Activated CD8-positive, alpha-beta memory T cell treated with anti-CD3 and anti-CD28 coated beads, Interleukin-2, amount 50 U/mL, for 4 hours (primary cell): ENCODE measurements at places on chromosomes 1 and 21.

GRCh38 chr21:42975886-42976608, 1.7 kb downstream of the PKNOX1 start:
- DNase-seq: no peak

GRCh38 chr1:78104322-78104721, 58.6 kb downstream of the GIPC2 start:
- no peak for DNase-seq

DNA sequence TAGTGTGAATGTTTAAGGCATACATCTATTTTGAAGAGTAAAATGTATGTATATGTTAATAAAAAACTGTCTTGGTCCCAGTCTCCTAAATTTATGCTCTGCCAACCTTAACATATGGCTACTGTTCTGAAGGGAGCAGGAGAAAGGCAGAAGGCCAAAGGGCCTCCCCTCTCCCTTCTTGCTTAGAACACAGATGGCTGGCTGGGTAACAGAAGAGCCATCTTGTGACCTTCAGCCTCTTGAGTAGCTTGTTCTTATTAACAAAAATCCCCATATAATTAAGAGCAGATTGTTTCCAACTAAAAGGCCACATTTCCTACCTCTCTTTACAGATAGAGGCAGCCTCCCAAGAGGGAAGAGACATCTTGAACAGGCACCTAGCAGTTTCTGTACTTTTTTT, 36.1 kb downstream of the EPB41 start:
- no peak for DNase-seq

DNA sequence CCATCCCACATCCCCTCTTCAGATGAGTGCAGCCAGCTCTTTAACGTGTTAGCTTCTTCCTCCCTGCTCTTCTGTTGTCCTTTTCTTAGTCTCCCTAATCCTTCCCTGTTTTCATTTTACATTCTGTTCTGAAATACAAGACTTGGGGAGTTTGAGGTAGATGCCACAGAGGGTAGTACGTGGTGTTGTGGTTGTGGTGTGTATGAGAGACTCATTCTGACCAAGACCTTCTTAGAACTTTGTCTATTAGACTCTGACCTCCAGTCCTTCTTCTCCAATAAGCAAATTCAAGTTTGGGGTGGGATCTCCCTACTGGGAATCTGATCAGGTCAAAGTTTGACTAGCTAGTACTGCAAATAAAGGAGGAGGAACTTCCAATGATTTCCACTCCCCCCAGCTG, 39.5 kb downstream of the CACNA1E start:
- no peak for DNase-seq

DNA sequence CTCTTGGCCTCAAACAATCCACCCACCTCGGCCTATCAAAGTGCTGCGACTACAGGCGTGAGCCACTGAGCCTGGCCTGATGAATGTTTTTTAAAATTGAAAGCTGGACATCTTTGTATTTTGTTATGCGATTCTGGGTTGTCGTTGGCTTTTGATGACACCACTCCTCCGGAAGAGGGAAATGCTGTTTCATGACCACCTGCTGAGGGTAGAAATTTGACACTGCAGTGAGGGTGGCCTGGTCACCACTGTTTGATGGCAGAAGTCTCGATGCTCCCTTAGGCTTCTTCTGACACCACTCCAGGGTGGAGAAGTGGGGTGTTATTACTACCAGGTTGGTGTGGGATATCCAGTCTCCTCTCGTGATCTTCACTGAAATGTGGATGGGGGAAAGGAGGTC, 357.2 kb downstream of the RGS7 start:
- DNase-seq: no peak

DNA sequence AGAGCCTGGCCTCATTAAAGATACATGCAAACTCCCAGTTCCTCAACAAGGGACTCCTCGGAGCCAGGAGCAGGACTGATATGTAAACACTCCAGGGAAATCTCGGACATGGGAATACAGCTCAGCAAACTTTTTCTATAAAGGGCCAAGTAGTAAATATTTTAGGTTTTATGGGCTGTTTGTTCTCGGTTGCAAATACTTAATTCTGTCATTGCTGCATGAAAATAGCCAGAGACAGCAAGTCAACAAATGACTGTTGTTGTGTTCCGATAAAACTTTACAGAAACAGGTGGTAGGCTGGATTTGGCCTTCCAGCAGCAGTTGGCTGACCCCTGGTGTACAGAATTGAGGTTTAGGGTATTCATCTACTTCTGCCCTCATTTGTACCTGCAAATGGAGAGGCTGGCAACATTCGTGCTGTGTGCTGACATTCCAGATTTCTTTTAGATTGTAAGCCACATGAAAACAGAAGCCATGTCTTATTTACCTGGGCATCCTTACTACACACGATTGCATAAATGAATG, 360.3 kb downstream of the NTNG1 start:
- DNase-seq: no peak

DNA sequence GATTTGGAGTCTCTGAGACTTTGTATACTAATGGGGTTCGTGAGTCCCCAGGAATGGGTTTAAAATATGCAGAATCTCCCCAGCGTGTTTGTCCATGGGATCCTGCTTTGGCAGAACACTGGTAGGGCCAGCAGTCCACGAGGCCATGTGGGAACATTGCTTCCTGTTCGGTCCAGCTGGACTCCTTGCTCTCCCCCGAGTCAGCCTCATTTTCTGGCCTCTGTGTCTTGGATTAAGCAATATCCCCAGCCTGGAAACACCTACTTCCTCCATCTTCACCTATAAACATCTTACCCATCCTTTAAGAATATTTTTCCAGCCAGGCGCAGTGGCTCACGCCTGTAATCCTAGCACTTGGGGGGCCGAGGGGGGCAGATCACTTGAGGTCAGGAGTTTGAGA, 142.4 kb downstream of the NAV1 start:
- no peak for DNase-seq

DNA sequence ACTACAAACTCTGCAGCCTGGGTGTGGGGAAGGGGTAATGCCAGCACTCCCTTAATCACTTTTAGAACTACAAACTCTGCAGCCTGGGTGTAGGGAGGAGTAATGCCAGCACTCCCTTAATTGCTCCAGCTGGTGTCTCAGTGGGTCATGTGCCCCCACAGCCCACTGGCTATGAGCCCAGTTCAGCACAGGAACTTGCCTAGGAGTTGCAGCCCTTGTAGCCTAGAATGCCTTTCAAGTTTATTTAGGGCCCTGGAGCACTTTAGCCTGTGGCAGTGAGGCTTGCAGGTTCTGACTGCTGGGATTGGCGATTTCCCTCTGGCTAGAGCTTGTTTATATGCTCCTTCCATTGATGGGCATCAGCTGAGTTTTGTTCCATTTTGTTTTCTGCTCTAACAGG, 17.1 kb downstream of the VN1R5 start:
- DNase-seq: no peak

- DNase-seq: no peak
Observed at GRCh38 chr1:218025454-218025853, 259.6 kb upstream of the RRP15 start.

GRCh38 chr1:98817821-98818220, 156.3 kb downstream of the SNX7 start:
- no peak for DNase-seq

- no peak for DNase-seq
Observed at GRCh38 chr1:63713627-63714481, 60.0 kb upstream of the ROR1 start.

DNA sequence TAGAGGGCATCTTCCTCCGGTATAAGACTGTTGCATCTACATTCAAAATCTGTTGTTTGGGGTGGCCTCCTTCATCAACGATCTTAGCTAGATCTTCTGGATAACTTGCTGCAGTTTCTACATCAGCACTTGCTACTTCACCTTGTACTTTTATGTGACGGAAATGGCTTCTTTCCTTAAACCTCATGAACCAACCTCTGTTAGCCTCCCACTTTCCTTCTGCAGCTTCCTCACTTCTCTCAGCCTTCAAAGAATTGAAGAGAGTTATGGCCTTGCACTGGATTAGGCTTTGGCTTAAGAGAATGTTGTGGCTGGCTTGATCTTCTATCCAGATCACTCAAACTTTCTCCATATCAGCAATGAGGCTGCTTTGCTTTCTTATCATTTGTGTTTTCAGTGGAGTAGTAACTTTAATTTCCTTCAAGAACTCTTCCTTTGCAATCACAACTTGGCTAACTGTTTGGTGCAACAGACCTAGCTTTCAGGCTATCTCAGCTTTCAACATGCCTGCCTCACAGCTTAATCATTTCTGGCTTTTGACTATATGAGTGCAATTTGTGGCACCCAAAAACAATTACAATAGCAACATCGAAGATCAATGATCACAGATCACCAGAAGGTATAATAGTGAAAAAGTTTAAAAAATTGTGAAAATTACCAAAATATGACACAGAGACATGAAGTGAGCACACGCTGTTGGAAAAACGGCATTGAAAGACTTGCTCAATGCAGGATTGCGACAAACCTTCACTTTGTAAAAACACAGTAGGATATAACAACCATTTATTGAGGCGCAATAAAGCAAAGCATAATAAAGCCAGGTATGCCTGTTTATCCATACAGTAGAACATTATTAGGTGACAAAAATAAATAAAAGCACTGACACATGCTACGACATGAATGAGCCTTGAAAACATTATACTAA, 56.7 kb upstream of the GFI1 start:
- no peak for DNase-seq

GRCh38 chr21:46035809-46036695, 54.5 kb downstream of the COL6A1 start:
- no peak for DNase-seq

GRCh38 chr1:229758101-229759036, 132.3 kb downstream of the URB2 start:
- no peak for DNase-seq

DNA sequence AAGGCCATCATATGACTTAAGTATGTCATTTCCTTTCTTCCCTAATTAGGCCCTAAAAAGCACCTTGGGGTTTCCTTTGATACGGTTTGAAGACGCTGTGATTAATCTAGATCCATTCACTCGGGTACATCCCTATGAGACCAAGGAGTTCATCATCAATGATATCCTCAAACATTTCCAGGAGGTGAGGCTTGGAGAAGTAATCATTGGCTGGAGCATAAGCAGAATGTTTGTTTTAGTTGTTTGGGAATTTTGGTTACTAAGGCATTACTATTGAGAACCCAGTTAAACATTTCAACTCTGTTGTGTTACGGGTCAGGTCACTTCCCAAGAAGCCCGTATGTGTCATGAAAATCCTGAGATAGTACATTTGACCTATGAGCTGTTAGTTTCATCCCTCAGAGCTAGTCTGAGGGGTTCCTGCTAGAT, 185.2 kb downstream of the VPS13D start:
- DNase-seq: no peak

GRCh38 chr1:159900086-159900680, at the start of gene CFAP45:
Gene CFAP45 (minus strand): TSS chr1:159900165. CDS start chr1:159900098, 67 bp downstream.
- no peak for DNase-seq

- no peak for DNase-seq
Observed at GRCh38 chr1:41981796-41982195, 63.1 kb upstream of the HIVEP3 start.

DNA sequence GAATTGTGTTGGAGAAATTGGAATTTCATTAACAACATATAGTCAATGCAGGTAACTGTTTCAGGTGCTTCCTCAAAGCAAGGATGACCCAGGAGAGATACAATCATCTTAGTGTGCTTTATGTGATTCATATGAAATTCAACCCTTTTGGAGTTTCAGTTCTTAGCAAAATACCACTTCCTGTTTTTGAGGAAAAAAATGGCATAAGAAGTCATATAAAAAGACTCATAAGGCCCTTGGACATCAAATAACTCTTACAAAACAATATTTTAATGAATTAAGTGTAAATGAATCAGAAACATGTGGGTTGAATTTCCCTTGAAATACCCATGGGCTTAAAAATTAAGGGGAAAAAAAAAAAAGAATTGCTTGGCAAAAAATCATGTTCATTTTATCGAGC, 926.6 kb downstream of the LTN1 start:
- DNase-seq: no peak

- no peak for DNase-seq
Observed at GRCh38 chr1:4638345-4638729, 16.1 kb upstream of the AJAP1 start.

DNA sequence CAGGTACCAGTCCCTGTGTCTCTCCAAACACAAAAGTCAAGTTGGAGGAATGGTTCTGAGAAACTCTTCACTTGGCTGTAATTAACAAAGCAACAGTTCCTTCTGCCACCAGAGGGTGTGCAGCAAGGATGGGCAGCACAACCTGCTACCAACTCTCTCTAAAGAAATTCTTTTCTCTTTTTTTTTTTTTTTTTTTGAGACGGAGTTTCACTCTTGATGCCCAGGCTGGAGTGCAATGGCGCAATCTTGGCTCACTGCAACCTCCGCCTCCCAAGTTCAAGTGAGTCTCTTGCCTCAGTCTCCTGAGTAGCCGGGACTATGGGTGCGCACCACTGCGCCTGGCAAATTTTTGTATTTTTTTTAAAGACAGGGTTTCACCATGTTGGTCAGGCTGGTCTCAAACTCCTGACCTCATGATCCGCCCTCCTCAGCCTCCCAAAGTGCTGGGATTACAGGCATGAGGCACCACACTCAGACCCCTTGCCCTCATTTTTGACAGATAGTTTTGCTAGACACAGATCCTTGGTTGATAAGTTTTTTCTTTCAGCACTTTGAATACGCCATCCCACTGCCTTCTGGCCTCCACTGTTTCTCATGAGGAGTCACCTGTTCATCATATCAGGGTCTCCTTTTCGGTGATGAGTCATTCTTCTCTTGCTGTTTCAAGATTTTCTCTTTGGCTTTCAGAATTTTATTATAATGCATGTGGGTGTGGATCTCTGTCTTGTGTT, 12.1 kb upstream of the DEGS1 start:
- DNase-seq: no peak

DNA sequence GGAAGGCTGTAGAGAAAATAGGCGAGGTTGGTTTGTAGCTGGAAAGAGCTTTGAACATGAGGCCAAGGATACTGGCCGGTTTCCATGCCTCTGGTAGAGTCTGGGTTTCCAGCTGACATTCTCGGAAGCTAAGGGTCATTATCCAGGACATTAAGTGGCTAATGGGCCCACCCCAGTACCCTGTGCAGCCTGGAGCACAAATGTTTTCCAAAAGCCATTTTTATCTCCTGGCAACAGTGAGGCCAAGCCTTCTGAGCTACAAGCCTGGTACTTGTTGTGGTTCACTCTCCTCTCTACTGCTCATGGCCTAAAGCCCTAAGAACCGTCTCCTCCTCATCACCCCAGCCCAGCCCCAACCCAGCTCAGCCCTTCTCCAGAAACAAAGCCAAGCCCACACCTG, 122.9 kb downstream of the DMRTA2 start:
- no peak for DNase-seq

GRCh38 chr1:85342207-85342606, 65.8 kb upstream of the BCL10 start:
- no peak for DNase-seq

DNA sequence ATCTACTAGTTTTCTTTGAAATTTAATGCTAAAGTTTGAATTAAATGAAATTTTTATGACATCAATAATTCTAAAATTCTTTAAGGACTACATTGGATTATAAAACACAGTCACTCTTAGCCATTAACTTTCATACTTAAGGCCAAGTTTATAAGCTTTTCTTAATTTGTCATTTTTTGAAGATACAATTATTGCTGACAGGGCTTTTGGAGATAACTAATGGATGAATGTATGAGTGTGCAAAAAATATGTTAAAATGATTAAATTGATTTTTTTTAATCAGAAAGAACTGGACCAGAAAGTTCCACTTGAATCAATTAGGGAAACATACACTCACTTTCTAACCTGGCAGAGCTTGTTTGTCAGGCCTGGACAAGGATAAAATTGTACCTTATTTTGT, 70.3 kb upstream of the CHODL start:
- DNase-seq: no peak

- no peak for DNase-seq
Observed at GRCh38 chr1:17567582-17567981, 28.1 kb downstream of the ARHGEF10L start.

GRCh38 chr21:26845066-26845758, at the start of gene ADAMTS1:
Gene ADAMTS1 (minus strand): TSS chr21:26845409. CDS start chr21:26844954, 455 bp downstream.
- no peak for DNase-seq
